ENCODE measurements at places on chromosomes 5 and 9. TPM values are rescaled to one million over a fixed set of nuclear protein-coding genes. Genes with fewer than 3 reads are reported as not detected.

Gene FST
- 7.6 TPM for total RNA-seq

GRCh38 chr5:167488371-167488770, 803.1 kb upstream of the WWC1 start:
- DNase-seq, result no peak

GRCh38 chr5:163321511-163321910, 115.9 kb upstream of the CCNG1 start:
- DNase-seq, result no peak

GRCh38 chr5:1090538-1090937, 21.3 kb downstream of the SLC12A7 start:
- no peak for DNase-seq

DNA sequence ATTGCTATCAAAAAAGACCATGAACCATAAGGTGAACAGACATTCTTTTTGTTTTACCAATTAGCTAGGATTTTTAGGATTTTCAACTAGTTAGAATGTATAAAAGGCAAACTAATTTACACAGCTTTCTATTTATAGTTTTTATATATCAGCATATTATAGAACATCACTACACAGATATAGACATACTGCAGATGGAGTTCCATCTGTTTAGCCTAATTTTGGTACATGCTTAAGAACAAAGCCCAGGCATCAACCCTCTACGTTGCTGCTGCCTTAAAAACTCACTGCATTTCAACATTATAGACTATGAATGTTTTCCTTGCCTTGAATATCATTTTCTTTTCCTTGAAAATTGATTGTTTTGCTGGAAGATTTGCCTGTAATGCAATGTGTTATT, 2227.5 kb upstream of the C9orf72 start:
- DNase-seq, result no peak

GRCh38 chr9:13100914-13101572, 178.4 kb downstream of the MPDZ start:
- DNase-seq, result no peak

DNA sequence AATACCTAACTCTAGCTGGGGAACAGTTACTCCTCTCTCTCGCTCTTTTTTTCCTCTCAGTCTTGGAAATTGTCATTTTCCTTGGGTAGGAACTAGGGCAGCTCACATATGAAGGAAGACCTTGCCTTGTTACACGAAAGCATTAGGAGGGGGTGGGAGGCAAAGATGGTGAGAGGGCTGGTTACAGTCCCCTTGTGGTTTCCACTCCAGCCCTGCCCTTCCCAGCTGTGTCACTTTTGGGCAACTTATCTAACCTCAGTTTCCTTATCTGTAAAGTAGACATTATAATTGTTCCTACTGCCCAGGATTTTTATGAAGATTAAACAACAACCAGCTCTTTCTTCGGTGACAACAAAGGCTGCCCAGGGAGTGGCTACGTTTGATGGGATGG, 196.2 kb upstream of the CLINT1 start:
- DNase-seq, result no peak

Measured in uterus (tissue), 4 donors.